ENCODE measurements at places on chromosomes 6 and 20.

DNA sequence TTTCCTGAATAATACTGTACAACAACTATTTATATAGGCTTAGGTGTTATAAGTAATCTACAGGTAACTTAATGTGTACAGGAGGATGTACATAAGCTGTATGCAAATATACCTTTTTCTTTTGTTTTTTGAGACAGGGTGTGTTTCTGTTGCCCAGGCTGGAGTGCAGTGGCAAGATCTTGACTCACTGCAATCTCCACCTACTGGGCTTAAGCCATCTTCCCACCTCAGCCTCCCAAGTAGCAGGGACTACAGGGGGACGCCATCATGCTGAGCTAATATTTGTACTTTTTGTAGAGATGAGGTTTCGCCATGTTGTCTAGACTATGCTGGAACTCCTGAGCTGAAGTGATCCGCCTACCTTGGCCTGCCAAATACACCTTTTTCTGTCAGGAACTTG lies 191.7 kb upstream of the ZNF217 start:
- DNase-seq: no peak

- no peak for DNase-seq
Observed at GRCh38 chr6:170178561-170179477, 112.1 kb downstream of the DLL1 start.

- no peak for DNase-seq
Observed at GRCh38 chr6:71887006-71887743, 825 bp downstream of the RIMS1 start.

DNA sequence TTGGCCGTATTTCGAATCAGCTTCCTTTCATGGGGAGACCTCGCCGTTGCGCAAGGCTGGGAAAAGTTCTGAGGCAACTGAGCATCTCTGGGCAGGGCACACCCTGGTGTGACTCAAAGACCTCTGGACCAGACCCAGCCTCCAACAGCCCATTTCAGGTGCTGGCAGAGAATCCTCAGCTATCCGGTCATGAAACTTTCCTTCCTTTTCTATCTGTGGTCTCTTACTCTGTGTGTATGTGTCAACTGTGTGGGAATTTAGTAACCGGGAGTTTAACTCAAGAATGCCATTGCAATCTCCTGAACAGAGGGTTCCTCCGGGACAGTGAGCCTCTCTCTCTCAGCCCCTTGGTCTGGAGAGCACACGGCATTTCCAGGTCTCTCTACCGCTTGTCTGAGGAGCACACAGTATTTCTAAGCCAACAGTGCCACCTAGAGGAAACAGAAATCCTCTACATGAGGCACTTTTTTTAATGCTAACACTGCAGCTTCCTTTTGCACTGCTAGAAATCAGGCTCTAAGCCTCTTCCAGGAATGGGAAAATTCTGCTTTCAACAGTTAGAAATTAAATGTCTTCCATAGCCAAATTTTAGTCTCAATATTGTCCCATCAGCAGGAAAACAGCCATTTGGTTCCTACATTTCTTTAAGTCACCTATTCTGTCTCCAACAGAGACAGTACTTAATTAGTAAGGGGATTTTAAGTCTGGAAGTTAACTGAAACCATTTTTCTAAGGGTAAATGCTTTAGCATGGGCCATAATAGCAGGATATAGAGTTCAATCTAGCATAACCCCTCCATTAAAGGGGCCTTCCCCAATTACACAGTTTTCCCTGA lies 32.7 kb downstream of the PLN start:
- DNase-seq: no peak

DNA sequence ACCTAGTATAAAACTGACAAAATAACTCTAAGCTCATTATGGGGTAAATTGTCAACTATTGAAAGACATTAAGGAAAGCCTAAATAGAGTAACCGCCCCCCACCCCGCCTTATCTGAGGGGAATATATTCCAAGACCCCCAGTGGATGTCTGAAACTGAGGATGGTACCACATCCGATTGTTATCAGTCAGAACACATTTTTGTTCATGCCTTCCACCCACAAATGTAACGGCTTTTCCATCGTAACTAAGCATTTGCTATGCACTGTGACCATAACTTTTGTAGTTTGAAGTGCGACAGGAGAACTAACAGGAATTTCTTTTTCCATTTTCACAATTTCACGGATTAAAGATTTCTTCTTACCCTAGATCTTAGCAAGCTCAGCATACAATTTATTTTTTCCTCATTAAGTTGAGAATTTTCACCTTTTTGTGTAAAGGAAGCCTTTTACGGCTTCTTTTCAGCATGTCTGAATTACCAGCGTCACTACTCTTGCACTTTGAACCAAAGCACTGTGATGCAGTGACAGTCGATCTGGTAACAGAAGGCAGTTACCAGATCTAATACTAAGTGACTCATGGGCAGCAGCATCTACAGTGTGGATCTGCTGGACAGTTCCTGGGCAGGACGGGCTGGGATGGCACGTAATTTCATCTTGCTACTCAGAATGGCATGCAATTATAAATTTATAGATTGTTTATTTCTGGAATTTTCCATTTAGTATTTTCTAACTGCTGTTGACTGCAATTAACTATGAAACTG lies 11.8 kb downstream of the CFAP61 start:
- DNase-seq: no peak

- DNase-seq: peak; percentile 10
Observed at GRCh38 chr20:25016471-25016870, 23.9 kb upstream of the APMAP start.

- DNase-seq: no peak
Observed at GRCh38 chr20:42714298-42715141, 475.2 kb downstream of the PTPRT start.

GRCh38 chr6:5471637-5472398 lies 210.5 kb downstream of the FARS2 start:
- no peak for DNase-seq

- DNase-seq: no peak
Observed at GRCh38 chr6:139825935-139826374, 451.5 kb upstream of the CITED2 start.

DNA sequence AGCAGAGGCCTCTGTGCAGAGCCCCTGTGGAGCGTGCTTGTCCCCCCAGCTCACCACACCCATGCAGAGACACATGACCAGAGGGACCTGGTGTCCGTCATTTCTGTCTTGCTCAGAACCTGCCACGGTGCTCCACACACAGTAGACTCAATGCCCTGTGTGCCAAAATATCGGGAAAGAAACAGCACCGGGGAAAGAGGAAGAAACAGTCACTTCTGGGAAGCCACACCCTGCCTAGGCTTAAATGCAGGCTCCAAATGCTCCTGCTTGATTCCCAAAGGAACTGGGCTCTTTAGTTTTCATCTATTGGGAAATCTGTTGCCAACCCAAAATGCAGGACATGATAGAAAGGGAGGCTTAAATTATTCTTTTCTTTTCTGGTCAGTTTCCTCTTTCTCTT lies 503.9 kb downstream of the CD83 start:
- no peak for DNase-seq

GRCh38 chr6:92790381-92790780 lies 629.0 kb downstream of the EPHA7 start:
- DNase-seq: no peak

DNA sequence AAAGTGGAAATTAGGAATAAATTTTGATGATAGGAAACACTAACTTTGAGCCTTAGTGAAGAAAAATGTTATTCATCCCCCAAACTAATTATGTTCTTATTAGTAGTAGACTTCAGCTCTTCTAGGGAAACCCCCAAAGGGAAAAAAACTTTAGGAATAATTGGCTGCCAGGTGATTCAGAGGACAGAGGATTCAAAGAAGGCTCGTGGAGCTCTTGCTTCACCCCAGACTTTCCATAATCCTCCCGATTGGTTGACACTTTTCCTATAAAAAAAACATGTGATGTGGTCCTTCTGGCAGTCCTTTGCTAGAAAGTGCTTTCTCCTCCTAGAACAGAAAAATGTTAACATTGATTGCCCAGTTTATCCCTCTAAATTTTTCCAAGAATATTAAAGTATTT lies 5.6 kb upstream of the CCDC170 start:
- no peak for DNase-seq

DNA sequence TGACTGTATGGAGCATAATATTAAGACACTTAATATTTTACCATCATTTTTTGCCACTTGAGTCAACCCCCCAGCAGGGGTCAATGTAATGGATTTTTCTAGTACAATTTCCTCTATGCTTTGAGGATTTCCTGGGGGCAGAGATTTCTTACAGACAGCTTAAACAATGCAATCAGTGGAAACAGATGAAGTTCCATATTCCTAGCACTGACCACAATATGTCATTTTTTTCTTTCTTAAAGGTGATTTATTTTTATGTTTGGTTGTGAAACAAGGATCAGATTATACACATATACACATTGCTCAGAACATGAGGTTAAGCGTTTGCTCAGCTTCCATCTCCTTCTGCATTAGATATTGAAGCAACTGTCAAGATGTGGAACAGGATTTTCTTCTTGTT lies 82.0 kb upstream of the ID4 start:
- no peak for DNase-seq

Data from tibial artery (tissue), 4 donors.